Breast epithelium (tissue), 4 donors: ENCODE measurements at places on chromosomes 6 and 20. TPM values are rescaled to one million over a fixed set of nuclear protein-coding genes. Genes with fewer than 3 reads are reported as not detected.

- DNase-seq = no peak
Observed at GRCh38 chr6:105851113-105851580, 235.0 kb upstream of the PRDM1 start.

GRCh38 chr6:111865049-111865585, 8.1 kb downstream of the FYN start:
- DNase-seq = no peak

GRCh38 chr6:85364344-85364743, 85.5 kb upstream of the NT5E start:
- DNase-seq = no peak

DNA sequence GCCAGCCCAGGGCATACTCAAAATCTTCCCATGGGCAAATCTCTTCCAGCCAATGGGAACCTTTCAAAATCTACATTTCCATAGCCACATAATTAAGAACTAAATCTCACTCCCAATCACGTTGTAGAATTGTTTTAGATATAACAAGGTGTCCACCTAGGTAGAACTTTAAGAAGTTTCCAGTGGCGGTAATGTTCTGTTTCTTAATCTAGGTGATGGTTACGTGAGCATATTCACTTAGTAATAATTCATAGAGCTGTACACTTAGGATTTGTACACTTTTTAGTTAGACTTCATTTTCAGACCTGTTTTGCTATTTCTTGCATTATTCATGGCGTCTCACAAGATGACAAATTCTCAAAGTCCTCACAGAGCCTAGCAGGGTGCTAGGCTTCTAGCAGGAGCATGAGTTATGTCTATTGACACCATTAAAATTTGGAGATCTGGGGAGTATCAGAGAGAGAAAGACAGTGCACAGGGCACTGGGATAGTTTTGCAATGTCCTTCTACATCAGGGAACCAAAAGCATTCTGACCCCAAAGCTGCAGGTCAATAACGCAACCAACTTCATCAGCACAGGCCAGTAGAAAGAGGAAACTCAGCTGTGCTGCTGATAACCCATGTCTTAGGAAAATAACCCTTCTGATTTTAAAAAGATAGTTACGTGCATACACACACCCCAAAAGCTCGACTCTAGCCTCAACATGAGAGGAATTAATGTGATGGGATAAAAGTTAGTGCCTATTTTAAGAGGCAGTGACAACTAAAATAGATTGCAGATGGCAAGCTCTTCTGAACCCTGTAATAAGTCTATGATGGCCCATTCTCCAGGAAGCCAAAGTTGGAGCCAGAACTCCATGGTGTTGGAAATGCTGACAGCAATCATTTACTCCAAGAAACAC, 518.1 kb upstream of the JARID2 start:
- no peak for DNase-seq

DNA sequence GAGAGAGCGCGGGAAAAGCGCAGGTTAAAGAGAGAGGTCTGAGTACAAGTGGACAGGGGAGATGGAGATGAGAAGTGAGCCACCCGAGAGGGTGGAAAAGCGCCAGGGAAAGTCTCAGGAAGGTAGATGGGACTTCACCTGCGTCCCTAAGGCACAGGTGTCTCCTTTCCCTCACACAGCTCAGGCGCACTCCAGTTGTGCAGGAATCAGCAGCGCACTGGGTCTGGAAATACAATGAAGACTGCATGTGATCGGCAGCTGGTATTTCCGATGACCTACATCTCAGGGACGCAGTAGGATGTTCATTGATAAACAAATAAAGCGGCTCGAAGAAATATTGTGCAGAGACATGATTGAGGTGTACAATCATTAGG, 432 bp upstream of the KHDRBS2 start:
- DNase-seq = no peak

GRCh38 chr6:24524805-24525204, 30.0 kb downstream of the ALDH5A1 start:
- DNase-seq = no peak

GRCh38 chr20:36653456-36653855, 7.5 kb upstream of the SLA2 start:
- no peak for DNase-seq

- no peak for DNase-seq
Observed at GRCh38 chr6:162526960-162527359, 200.6 kb downstream of the PRKN start.

DNA sequence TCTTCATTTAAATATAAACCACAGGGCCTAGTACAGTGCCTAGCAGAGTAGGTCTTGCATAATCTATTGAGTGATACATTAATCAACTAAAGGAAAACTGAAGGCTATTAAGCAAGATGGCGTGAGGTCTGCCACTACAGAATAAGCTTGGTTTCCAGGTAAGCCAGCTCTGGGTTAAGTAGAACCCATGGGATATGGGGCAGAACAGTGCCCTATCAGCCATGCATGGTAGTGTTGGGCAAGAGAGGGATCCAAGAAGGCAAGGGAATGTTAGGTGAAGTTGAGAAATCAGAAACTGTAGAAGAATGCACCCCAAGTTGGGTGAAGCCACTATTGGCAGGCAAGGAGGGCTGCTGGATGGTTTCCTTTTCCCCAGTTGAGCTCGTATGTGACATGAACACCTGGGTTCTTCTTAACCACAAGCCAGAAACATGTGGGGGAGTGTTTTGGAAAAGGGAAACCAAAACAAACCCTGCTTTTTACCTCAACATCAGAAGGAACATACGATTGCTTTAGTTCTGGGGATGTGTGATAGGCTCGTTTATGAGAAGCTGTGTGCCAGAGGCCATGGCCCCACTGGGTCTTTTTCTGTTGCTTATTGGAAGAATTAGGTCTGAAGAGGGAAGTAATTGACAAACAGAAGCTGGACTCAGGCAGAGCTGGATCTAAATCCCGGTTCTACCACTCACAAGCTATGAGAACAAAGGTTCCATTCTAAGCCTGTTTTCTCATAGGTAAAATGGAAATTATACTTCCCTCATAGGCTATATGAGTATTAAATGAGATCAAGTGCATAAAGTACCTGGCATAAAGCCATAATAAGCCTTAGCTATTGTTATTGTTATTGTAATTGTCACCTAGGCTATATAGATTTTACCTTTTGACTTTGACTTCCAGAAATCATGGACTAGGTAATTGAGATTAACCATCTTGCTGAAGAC, 33.5 kb downstream of the NEDD9 start:
- DNase-seq = no peak

DNA sequence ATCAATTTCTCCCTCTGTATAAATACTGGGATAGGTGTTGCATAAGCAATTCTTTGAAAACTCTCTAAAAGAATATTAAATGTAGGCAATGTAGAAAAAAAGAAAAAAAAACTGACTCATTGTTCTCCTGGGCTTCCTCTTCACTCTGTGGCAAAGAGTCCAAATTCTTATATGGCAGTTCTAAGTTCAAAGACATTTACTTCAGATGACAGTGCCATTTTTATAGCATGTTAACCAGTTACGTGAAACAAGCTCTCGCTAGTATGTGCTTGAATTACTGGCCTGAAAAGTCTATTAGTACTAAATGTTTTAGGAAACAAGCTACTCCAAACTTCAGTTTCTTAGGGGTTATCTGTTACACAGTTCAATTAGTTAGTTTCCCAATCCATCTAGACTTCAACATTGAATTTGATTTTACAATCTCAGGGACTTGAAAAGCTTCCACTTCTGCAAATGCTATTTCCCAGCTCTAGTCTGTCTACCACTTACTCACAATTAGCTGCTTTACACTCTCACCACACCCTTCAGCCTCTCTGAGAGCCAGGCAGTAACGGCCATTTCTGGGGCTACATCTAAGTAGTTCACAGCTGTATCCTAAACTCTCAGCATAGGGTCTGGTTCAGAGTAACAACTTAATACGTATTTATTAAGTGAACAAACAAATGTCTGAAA, 100.4 kb downstream of the OGFRL1 start:
- no peak for DNase-seq

DNA sequence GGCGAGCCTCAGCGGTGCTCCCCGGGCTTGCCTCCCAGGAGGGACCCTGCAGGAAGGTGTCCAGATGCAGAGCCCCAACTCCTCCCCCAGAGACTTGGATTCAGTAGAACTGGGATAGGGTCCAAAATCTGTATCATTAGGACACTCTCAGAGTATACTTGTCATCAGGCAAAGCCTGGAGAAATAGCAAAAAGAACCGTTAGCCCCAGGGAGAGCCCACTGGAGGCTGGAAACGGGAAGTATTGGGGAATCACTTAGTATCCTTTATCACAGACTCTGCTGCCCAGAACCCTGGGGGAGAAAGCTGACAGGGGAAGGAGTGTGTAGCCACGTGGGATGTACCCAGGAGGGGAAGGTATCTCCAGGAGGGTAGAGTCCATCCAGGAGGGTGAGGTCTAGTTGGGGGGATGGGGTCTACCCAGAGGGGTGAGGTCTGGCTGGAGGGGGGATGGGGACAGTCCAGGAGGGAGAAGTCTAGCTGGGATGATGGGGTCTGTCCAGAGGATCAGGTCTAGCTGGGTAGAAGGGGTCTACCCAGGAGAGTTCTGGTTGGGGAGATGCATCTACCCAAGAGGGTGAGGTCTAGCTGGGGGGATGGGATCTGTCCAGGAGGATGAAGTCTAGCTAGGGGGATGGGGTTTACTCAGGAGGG, 107.2 kb downstream of the LY86 start:
- no peak for DNase-seq

DNA sequence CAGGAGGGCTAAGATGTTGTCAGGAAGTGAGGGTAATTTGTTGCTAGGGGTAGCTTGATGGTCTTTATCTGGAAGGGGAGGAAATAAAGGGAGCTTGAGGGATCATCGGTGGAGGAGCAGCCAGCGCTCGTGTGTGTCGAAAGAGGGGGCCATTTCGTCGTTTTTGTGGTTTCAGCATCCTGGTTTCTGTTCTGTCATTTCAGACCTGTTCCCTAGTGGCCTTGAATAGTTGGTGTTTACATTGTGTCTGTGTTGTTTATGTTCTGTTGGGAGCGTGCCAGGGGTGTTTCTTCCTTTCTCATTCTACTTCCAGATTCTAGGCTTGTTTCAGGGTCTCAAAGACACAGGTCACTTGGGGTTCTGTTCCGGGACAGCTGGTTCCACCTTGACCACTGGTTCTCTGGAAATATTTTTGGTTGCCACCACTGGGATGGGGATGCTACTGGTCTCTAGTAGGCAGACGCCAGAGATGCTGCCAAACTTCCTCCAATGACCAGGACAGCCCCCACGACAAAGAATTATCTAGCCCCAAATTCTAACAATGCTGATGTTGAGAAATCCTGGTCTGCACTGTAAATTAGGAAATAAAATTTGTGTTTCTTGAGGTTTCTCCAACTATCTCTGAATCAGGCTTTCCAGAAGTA, 113.9 kb upstream of the NAA20 start:
- DNase-seq = no peak

DNA sequence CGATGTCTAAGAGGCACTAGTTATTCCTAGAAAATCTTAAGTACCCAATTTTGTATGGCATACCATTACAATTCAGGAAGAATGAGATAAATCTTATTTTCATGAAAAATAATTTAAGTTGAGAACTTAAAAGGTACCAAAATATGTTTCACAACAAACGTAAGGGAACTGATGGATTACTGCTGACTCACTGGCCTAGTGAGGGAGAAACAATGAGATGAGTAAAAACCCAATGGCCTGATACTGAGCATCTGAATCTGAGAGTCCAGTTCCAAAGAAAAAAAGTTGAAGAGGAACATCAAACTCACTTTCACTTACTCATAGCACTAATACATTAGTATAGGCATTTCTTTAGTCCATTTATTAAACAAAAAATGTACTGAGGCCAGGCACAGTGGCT, 56.0 kb downstream of the MDN1 start:
- no peak for DNase-seq

GLP1R gene
- 0.73 TPM for total RNA-seq

MAP7 gene
- 14.2 TPM for total RNA-seq

SIGLEC1 gene
- total RNA-seq = 32.0 TPM
